HT1080 (cell line): ENCODE measurements at places on chromosomes 6 and 20.

GRCh38 chr6:163021054-163021453 is 293.3 kb downstream of the PACRG start:
- DNase-seq = no peak

GRCh38 chr6:138115201-138115600 is 8.0 kb upstream of the PERP start:
- DNase-seq = no peak

- peak; percentile 17 for DNase-seq
Observed at GRCh38 chr6:84671183-84671582, 93.2 kb downstream of the TBX18 start.

DNA sequence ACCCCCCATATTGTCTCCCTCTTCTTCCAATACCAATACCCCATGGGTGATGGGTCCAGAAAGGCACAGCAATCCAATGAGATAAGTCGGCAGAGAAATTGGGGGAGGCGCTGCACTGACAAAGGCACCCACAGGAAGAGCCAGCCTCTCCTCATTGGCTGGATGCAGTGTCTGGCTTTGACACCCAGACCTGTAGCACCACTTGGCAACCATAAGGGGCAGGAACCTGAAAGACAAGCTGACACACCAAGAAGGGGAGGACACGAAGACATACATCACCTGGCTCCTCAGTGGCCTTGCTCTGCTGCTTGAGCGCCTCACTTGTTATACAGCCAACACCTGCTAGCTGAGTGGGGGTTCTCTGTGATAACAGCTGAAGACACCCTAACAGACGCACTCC is 19.4 kb upstream of the SLC4A11 start:
- DNase-seq = no peak

- DNase-seq = no peak
Observed at GRCh38 chr6:140017470-140017869, 643.0 kb upstream of the CITED2 start.

- peak; percentile 8 for DNase-seq
Observed at GRCh38 chr6:20688710-20689500, 154.6 kb downstream of the CDKAL1 start.

- no peak for DNase-seq
Observed at GRCh38 chr6:30041821-30042220, 19.2 kb upstream of the POLR1H start.

- DNase-seq = no peak
Observed at GRCh38 chr6:84346372-84346771, 118.9 kb upstream of the CEP162 start.

GRCh38 chr20:532530-532929 is 11.1 kb downstream of the CSNK2A1 start:
- DNase-seq = no peak

GRCh38 chr20:15965165-15965564 is 608.1 kb downstream of the KIF16B start:
- DNase-seq = no peak

DNA sequence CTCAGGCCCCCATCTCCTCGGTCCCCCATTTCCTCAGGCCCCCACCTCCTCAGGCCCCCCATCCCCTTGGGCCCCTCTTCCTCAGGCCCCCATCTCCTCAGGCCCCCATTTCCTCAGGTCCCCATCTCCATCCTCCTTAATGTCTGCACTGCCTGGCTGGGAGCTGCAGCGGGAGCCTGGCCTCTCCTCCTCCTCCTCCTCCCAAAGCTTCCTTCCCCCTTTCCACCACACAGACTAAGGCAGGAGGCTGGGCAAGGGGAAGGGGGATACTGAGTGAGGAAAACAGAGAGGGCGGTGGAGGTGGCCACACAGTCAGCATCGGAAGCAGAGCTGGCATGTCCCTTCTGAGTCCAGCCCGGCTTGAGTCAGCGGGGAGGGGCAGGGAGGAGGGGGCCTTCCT is 122.6 kb upstream of the RPS6KA2 start:
- no peak for DNase-seq

DNA sequence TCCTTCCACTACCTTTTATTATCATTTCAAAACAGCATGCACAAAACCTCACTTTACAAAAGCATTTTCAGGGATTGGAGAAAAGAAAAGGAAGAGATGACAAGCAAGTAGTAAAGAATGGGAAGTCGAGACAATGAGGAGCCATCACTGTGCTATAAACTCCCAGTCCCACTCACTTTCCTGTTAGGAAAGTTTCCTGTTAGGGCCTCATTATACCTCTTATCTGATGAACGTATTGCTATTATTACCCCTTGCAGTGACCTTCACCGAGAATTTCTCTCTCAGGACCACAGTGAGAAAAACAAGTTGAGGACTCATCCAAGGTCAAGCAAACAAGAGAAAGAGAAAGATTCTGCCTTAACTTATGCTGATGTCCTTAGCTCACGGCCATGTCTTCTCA is 28.8 kb downstream of the LAMP5 start:
- DNase-seq = no peak

DNA sequence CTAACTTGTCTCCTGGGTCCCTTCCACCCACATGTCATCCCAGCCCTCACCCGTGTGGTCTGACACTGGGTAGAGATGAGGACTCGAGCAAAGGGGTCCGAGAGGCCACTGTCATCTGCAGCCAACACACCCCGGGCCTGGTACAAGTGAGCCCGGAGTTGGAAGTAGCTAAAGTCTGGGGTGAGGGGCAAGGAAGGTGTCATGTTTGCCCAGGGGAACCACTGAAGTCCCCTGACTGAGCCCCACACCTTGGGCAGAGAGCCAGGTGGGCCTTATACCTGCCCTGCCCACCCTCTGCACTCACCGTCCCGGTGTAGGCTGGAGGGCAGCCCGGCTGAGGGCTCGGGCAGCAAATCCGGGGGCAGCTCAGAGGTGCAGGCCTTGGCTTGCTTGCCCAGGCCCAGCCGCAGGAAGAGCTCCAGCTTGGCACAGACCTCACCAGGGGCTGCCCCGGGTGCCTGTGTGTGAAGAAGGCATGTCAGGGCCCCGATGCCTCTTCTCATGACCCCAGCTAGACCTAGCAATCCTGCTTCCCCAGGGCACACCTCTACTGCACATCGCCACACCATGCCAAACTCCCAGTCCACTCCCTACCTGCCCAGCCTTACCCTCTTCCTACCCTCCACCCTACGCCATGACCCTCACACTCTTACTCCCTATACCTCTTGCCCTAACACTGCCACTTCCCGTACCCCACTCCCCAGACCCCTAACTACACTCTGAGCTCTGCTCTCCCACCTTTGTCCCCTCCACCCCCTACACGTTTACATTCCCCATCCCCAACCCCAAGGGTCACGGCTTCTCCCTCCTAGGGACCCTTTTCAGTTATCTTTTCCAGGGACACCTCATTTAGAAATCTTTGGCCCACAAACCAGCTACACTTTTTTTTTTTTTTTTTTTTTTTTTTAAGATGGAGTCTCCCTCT is 31.7 kb upstream of the SPAG4 start:
- DNase-seq = no peak

DNA sequence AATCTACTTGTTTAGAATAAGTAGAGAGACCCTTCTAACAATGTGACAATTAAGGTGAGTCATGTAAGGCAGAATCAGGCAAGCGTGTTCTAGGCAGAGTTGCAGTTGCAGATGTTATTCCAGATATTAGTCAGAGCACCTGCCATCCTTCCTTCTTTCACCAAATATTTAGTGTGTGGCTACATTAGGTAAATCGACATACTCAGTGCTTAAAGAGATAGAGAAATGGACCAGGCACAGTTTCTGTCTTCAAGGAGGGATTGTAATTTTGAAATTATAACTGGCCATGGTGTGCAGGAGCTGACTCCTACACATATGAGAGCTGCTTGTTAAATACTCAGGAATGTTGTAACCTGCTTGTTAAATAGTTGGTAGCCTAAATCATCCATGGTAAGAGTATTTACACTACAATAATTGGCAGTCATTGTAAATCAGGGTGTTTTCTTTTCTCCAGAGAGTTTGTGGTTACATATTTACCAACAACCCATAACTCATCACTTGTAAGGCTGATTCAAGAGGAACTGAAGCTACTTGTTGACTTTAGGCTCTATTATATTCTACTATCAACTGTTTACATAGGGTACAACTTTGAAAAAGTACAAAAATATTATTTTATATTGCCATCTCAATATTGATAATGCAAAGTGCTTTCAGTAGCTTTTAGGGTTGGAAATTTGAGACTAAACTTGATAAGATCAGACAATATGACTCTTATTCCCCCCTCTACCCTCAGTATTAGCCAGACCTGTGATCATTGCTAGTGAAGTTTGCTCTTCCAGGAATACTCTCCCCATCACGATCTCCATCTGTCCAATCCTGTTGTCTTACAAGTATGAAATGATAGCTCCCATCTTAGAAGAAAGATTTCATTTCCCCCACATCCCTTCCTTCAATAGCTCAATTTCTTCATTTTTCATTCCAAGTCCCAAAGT is 607.1 kb downstream of the COL12A1 start:
- peak; percentile 58 for DNase-seq

- no peak for DNase-seq
Observed at GRCh38 chr6:118316796-118317384, 231.2 kb upstream of the PLN start.

DNA sequence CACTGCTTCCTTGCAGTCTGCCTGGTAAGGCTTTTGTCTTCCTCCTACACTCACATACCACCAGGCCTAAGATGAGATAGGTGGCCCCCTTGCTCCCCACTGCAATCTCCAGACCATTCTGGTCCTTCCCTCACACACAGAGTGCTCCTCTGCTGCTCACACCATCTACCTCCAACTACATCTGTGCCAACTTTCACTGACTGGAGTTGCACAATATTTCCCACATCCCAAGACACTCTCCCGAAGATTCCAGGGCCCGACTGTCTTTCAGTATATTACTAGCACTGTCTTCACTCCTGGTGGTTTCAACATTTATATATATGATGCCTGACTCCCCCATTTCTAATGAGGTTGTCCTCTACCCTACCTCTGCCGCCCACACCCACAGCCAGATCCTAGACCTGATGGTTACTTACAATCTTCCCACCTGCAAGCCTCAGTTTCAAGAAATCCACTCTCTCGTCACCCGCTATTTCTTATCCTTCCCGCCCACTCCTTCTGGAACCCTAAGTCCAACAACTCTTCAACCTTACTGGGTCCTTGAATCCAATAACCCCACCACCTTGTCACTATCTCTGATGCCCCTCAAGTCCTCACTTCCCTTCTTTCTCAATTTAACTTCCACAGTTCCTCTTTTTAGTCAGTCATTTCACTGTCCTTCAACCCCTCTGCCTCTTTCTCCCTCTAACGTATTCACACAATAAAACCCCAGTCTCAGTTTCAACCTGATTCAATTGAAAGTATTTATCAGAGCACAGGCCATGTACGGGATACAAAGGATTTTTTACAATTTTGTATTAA is 21.6 kb downstream of the RALGAPA2 start:
- no peak for DNase-seq

DNA sequence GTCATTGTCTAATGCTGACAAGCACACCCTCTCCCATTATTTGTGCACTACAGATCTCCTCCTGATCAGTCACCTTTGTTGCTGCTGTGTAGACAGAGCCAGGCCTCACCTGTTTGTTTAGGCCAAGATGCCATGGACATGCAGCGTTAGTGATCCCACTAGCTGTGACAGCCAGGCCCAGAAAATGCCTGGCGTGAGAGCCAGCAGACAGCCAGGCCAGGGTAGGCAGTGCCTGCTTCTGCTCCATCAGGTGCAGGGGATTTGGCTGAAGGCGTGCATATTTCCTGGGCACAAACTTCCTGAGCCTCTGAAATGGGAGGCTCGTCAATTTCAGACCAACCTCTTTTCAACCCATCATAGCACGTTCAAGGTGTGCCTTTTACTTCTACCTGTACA is 27.3 kb downstream of the MANBAL start:
- DNase-seq = no peak

DNA sequence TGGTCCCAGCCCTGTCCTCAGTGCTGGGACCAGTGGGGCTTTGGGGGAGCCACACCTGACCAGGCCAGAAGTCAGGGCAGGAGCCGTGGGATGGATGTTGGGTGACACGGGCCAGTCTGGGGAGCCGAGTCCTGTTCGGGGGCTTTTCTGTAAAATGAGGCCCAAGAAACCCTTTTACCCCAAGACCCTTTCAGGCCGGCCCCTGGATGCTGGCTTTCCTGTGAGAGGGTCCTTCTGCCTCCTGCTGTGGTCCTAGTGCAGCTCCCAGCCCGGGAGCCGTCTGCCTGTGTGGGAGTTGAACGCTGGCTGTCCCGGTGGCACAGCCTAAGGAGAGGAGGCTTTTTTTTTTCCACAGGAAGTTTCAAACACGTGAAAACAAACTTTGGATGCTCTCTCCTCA is 123.2 kb downstream of the TMEM242 start:
- DNase-seq = no peak

- no peak for DNase-seq
Observed at GRCh38 chr6:132967871-132968270, 153.5 kb downstream of the RPS12 start.

DNA sequence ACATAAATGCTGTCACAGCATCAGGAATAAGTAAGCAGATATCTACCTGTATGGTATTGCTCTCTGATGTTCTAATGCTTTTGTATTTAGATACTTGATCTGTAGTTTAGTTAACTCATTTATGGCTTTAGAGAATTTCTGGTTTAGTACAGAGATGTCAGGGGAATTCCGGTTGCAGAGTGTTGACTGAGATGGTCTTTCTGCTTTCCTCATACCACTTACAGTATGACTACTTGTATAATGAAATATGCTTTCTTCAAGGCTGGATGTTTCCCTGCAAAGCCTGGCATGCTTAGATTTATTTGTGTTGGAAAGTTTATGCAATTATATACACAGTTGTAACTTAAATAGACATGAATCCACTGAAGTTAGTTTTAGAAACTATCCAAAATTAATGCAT is 278.4 kb downstream of the CDH26 start:
- no peak for DNase-seq

DNA sequence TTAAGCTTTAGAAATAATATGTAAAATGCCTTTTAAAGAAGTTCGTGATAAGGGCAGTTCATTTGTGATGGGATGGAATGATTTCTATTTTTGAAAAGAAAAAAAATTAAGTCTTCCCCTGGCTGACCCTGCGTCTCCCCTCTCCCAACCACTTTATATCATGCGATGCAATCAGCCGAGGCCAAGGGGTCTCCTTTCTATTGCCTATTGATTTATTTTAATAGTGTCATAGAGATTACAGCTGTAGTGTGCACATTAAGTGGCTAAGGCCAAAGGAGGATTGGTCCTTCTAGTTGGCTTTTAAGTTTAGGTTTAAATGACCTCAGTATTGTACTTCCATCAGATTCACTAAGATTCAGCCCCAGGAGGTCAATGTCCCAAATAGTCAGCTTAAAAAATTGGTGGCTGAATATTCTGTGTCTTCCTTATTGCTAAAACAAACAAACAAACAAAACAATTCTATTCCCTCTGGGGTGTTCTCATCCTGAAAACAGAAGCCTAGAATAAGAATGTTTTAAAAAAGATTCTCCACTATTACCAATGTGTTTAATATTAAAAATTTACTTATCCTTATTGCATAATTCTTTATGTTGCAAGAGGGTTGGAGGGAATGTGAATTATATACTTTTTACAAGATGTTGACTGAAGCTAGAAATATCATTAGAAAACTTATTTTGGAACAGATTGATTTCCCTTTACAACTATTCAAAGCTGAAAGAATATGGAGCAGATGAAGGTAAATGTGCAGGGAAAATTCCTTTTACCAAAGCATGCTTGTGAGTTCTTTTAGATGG is 359.1 kb downstream of the SAMD5 start:
- DNase-seq = no peak

GRCh38 chr6:33758815-33759216 is 12.1 kb upstream of the IP6K3 start:
- no peak for DNase-seq
